ENCODE measurements at places on chromosomes 3 and 15. TPM values are rescaled to one million over a fixed set of nuclear protein-coding genes. Genes with fewer than 3 reads are reported as not detected.

GRCh38 chr3:53195602-53196574, 34.9 kb downstream of the PRKCD start:
- DNase-seq, result peak; percentile 59

DNA sequence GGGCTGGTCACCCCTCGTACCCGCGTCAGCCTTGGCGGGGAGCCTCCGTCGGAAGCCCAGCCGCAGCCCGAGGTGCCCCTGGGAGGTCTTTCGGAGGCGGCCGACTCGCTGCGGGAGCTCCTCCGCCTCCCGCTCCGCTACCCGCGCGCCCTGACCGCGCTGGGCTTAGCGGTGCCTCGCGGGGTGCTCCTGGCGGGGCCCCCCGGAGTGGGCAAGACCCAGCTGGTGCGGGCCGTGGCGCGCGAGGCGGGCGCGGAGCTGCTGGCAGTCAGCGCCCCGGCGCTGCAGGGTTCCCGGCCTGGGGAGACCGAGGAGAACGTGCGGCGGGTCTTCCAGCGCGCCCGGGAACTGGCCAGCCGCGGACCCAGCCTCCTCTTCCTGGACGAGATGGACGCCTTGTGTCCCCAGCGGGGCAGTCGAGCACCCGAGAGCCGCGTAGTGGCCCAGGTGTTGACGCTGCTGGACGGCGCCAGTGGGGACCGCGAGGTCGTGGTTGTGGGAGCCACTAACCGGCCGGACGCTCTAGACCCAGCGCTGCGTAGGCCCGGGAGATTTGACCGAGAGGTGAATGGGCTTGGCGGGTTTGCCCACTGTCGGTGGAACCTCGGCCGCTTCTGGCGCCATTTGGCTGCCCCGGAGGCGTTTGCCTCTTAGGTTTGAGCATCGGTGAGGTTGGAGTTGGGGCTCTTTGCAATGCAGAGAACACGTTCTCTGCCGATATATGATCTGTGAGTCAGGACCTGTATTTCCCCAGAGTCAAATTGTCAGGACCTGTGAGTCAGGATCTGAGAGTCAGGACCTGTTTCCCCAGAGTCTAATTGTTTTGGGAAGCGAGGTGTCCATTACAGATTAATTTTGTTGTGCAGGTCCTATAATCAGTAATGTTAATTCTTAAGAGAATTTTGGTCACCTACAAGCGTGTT, 24.9 kb upstream of the GATM start:
- DNase-seq, result peak; percentile 81

- no peak for DNase-seq
These were observed 12.0 kb downstream of the TBC1D5 start for GRCh38 chr3:17730318-17730967.

GRCh38 chr3:103341078-103341606, 906.3 kb downstream of the ZPLD1 start:
- no peak for DNase-seq

DNA sequence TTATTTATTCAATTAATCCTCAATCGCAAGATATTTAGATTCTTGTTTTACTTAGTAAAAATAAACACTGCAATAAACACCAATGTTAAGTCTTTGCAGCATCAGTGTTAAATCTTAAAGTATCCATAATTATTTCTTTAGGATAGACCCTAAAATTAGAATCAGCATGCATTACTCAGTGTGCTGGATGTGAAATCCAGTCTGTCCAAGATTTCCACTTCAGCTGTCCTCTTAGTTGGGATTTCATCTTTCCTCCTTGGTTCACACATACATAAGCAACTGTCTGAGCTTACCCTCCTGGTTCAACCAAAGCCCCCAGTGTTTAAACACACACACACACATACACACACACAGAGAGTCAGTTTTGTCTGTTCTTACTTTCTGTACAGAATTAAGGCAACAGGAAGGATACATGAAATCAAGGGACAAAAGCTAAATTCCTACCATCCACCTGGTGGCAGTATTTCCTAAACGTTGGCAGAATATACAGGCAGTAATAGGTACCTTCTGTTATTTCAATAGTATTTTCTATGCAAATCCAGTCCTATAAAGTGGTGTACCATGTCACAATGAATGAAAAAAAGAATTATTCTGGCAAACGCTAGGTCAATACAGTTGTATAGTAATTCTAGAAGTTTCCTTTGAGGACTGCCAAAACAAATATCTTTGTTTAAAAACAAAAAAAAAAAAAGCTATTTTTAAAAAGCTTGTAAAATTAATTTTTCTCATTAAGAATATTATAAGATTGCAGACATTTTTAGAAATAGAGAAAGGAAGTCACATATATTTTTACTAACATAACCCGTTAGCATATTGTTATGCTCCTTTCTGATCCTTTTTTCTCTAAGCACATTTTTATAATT, 27.3 kb upstream of the DMXL2 start:
- DNase-seq, result peak; percentile 52

GRCh38 chr3:152623286-152623911, 211.5 kb upstream of the P2RY1 start:
- DNase-seq, result no peak

DNA sequence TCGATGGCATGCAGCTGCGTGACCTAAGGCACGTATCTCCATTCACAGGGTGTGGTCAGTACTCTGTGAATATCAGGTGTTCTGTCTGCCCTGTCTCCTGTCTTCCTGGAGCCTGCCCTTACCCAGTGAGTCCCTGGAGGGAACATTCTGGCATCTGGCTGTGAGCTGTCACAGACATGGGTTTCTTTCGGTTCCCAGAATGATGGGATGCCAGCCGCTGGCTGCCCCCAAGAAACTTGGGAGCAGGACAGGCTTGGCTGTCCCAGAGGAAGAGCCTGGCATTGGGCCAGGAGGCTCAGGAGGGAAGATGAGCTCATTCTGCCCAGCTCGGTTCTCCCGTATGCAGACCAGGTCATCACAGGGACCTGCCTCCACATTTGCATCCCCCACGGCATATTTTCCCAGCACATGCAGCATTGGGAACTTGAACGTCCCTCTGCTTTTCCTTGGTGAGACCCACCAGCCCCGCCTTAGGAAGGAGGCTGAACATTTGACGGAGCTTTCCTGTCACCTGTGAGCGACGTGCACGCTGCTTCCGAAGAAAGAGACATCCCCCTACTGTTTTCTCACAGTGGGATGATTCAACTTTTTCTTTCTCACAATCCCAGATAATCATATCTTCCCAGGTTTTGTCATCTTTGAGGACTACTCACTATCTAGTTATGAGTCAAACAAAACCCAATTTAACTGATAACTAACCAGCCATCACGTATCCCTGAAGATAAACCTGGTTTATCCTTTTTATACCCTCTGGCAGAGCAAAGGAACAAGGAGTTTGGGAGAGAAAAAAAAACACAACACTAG, 22.0 kb upstream of the PGPEP1L start:
- DNase-seq, result no peak

DNA sequence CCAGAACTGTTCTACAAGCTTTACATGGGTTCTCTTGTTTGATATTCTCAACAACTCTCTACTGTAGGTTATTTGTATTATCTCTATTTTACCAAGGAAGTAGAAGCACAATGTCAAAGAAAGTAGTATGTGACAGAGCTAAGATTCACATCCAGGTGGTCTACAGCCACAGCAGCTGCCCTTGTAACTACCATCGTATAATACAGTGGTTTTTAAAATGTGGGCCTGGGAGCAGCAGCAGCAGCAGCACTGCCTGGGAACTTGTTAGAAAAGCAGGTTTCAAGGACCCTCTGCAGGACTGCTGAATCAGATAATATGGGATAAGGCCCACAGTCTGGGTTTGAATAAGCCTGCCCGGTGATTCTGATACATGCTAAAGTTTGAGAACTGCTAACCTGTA, 357.1 kb upstream of the SATB1 start:
- DNase-seq, result no peak

DNA sequence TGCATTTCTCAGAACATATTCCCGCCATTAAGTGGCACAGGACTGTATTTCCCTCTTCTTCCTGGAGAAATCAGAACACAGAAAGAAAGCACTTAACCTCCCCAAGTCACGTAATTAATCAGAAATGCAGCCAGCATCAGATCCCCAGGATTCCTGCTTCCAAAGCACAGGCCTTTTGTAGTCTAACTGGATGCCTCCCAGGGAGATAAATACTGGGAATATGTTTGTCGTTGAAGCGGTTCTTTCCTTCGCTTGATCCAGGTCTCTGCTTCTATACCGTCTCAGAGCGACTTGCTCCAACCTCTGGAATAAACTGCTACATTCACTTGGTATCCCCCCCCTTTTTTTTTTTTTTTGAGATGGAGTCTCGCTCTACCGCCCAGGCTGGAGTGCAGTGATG, 198.6 kb downstream of the KBTBD8 start:
- DNase-seq, result no peak

DNA sequence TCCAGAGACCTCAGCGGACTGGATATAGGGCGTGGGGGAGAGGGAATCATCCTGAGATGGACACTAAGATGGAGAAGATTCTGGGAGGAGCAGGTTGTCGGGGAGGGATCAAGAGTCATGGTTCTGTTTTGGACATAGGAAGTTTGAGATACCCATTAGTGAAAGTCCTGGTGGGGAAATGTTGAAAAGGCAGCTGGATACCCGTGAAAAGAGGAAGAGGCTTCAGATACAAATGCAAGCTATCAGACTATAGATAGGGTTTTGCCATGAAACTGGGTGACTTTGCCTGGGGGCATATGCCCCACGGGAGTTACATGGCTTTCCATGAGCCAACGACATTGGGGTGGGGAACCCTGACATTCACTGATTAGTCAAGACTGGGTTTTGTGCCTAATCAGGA, 1.1 kb upstream of the GPR62 start:
- no peak for DNase-seq

DNA sequence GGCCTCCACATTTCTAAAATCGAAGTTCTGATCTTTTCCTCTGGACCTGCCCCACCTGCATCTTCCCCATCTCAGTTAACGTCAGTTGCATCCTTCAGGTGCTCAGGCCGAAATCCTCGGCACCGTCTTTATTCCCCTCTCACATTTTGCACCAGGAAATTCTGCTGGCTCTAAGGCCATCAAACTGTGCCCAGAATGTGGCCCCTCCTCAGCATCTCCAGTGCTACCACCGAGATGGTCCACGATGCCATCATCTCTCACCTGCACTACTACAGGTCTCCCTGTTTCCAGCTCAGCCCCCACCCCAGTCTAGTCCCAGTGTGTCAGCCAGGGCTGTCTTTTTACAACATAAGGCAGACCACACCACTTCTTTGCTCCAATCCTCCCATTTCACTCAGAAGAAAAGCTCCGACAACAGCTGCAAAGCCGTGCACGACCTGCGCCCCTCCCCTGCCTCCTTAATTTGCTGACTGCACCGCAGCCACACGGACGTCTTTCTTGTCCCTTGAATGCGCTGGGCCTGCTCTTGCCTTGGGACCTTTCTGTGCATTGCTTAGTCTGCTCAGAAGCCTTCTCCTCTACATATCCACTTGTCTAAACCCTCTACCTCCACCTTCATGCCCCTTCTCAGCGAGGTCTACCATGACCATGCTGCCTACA, 14.4 kb downstream of the MUC20 start:
- DNase-seq, result no peak

- no peak for DNase-seq
These were observed 43.4 kb downstream of the RETNLB start for GRCh38 chr3:108713816-108714215.

GRCh38 chr15:99104788-99105513, at the start of gene SYNM:
Gene SYNM (plus strand): TSS chr15:99105080. CDS start chr15:99105200, 120 bp downstream.
- peak; percentile 72 for DNase-seq

DNA sequence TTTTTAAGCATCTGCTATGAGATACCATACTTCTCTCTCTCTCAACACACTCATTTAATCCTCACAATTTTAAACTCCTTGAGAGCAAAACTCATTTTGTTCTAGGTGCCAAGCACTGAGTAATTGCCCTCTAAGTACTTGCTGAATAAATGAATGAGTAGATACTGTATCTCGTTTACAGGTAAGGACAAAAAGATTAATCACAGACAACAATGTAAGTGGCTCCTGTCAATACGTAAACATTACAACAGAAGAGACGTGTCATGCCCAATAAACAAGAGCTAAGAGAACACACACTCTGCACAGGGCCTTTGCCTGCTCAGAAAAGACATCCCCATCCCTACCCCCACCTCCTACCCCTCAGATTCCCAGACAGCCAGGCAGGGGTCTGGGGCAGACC, 59.8 kb downstream of the CHSY1 start:
- DNase-seq, result no peak

DNA sequence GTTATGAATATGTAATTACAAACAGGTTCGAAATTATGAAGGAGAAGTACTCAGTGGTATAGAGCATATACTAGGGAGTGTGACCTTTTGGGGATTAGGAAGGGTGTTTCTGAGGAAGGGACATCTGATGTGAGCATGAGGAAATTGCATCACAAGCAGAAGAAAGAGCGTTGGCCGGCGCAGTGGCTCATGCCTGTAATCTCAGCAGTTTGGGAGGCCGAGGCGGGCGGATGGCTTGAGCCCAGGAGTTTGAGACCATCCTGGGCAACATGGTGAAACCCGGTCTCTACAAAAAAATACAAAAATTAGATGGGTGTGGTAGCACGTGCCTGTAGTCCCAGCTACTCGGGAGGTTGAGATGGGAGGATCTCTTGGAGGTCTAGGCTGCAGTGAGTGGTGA, 6.9 kb downstream of the CMTM7 start:
- DNase-seq, result no peak

DNA sequence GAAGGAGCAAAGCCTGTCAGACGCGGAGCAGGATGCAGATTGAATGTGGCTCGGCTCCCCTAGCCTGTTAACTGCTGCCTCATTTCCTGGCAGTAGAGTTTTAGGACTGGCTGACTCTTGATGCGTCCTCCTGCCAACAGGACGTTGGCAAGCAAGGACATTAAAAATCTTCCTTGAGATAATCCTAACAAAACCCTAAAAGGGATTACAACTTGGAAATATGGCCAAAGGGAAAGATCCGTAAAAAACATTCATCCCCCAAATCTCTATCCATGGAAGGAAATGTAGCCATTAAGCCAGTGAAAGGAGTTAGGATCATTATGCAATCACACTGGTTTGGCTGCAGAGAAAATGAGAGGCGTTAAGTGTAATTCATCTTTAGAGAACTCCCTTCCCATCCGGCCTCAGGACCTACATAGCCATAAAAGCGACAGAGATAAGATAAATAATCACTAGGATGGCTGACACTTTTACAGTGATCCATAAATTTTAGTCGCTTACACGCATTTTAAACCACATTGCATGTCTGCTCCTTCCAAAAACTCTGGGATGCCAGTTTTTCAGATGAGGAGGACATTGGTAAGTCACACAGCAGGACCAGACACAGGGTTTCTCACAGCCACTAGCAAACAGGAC, 44.5 kb upstream of the C3orf80 start:
- DNase-seq, result no peak

GRCh38 chr3:30319713-30320112, 286.7 kb upstream of the TGFBR2 start:
- peak; percentile 20 for DNase-seq

Gene CKMT1A
- polyA plus RNA-seq, result 2.0 TPM

Gene C3orf22
- not detected for polyA plus RNA-seq

Gene FRMD5
- polyA plus RNA-seq, result 0.23 TPM

Gene CIDEC
- 10.9 TPM for polyA plus RNA-seq

Gene CRABP1
- not detected for polyA plus RNA-seq

Gene CD96
- polyA plus RNA-seq, result 0.16 TPM

Gene NCEH1
- polyA plus RNA-seq, result 2.6 TPM

Gene SMCO1
- 0.05 TPM for polyA plus RNA-seq

All from pancreas (tissue), 10 donors.